CD8-positive, alpha-beta memory T cell (primary cell): ENCODE measurements at places on chromosomes 2 and 18. TPM values are rescaled to one million over a fixed set of nuclear protein-coding genes. Genes with fewer than 3 reads are reported as not detected.

DNA sequence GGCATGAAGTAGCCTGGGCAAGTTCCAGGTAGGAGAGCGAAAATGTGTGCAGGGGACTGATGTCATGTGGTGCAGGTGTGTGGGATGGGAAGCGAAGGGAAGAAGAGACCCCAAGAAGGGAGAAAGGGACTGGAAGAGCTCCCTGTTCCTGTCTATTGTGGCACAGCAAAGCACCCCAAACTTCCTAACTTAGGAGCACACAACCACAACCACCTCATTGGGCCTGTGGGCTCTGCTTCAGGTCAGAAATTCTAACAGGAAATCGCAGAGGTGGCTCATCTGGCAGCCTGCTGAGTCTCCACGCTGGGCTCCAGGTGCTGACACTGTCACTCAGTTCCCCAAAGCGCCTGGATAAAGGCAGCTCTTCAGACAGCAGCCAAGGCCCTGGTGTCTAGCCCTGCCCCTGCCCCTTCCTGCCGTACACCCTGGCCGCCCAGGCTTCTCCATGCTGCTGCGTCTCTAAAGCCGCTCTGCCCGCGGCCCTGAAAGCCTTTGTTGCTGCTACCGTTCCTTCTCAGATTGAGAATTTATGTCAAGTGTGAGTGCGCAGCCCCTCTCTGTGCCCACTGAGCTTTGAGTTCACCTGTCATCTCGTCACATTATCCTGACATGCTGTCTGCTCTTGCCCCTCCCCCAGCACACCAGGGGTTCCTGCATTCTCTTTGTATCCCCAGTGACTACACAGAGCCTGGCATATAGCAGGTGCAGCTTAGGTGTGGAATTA is 140.2 kb upstream of the BCL2L11 start:
- no peak for DNase-seq

GRCh38 chr2:153971855-153972254 is 100.1 kb downstream of the GALNT13 start:
- no peak for DNase-seq

GRCh38 chr2:197239434-197239833 is 71.1 kb downstream of the ANKRD44 start:
- peak; percentile 22 for DNase-seq

GRCh38 chr2:44802777-44803424 is 138.6 kb upstream of the SIX3 start:
- no peak for DNase-seq

DNA sequence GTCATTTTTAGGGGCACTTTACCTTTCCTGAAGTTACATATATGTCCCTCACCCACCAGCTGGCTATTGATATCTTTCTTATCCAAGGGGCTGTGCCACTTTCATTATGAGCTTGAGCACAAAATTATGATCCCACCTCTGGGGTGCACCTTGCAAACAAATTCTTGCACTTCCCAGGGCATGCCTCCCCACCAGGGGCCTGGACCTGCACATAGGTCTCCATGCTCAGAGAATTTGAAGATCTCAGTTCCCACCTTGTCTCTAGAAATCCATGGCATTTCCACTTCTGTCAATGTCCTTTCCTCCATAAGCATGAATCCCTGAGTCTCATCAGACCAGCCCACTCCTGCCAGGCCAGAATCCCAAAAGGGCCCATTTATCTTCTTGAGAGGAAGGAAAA is 449.1 kb upstream of the REG3G start:
- no peak for DNase-seq

GRCh38 chr2:3272761-3273160 is 104.9 kb downstream of the EIPR1 start:
- no peak for DNase-seq

GRCh38 chr18:45057955-45058600 is 377.4 kb downstream of the SETBP1 start:
- DNase-seq, result no peak

DNA sequence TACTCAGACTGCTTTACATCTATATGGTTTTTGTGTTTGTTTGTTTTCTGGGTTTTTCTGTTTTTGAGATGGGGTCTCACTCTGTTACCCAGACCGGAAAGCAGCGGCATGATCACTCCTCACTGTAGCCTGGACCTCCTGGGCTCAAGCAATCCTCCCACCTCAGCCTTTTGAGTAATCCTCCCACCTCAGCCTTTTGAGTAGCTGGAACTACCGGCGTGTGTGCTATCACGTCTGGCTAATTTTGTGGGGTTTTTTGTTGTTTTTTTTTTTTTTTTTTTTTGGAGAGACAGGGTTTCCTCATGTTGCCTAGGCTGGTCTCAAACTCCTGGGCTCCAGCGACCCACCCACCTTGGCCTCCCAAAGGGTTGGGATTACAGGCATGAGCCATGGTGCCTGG is 9.1 kb downstream of the MAP3K2 start:
- no peak for DNase-seq

GRCh38 chr2:44844651-44845270 is 96.7 kb upstream of the SIX3 start:
- no peak for DNase-seq

DNA sequence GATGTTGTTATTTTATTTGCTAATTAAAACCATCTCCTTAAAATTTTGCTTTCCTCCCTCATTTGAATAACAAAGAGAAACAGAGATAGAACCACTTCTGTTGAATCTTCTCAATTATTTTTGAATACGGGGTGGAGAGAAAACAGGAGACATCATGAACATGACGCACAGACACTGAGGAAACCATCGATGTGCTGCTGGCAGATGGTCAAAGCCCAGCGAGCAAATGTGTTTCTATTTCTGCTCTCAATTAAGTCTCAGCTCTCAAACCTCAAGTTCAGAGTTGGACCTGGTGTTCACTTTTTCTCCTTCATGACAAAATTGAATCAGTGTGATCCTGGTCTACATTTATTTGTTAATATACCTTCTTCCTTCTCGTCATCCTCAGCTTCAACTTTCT is 36.1 kb upstream of the TWIST2 start:
- no peak for DNase-seq

GRCh38 chr2:10982931-10983701 is 71.4 kb downstream of the KCNF1 start:
- no peak for DNase-seq

GRCh38 chr18:56541793-56542192 is 96.6 kb downstream of the TXNL1 start:
- no peak for DNase-seq

GRCh38 chr2:100246163-100247145 is 75.8 kb downstream of the LONRF2 start:
- no peak for DNase-seq

ATOH8 gene
- not detected for total RNA-seq

PLGLB2 gene
- 0.59 TPM for total RNA-seq

UGT1A4 gene
- not detected for total RNA-seq

REG3A gene
- not detected for total RNA-seq

ERCC3 gene
- 58.1 TPM for total RNA-seq

RGPD3 gene
- 0.18 TPM for total RNA-seq

RBKS gene
- 2.9 TPM for total RNA-seq
